ENCODE measurements at places on chromosomes 16 and 17.

DNA sequence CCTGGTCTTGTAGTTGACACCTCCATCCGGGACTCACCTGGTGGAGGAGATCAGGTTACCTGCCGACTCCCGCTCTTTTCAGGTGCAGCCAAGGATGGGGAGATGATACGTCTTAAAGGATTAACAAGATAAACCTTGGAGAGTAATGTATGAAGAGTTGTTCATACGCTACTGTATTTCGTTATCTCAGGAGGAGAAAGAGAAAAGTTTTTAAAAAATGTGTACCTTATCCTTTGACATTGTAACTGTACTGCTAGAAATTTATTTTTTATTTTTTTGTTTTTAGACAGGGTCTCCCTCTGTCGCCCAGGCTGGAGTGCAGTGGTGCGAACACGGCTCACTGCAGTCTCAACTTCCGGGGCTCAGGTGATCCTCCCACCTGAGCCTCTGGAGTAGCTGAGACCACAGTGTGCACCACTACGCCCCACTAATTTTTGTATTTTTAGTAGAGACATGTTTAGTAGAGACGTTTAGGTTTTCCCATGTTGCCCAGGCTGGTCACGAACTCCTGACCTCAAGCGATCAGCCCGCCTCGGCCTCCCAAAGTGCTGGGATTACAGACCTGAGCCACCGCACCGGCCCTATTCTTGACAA, 764 bp upstream of the SMURF2 start:
- DNase-seq: no peak

- no peak for DNase-seq
These were observed 92.4 kb downstream of the RGS9 start for GRCh38 chr17:65229621-65229995.

DNA sequence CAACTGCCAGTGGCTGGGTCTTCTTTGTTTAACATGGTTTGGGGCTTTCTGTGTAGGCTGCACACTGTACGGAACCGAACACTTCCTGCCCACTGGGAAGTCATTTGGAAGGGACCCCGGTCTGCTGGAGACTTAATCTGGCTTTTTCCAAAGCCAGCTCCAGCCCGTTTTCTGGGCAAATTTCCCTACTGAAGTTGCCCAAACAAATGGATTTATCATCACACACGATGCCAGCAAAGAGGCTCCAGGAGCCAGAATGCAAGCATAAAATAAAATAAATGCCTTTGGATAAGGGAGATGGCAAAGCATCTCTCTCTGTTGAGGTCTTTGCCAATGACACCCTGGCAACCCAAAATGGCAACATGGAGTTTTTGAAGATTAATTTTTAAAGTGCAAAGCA, 259.9 kb upstream of the IRX3 start:
- DNase-seq: no peak

- no peak for DNase-seq
These were observed 3.0 kb upstream of the SPEM1 start for GRCh38 chr17:7417056-7417655.

GRCh38 chr17:42388381-42389134, at the start of gene STAT3:
Gene STAT3, minus strand, starts transcription at chr17:42388442. Its CDS starts 39,926 bp downstream, at chr17:42348516.
- DNase-seq: peak; percentile 100

DNA sequence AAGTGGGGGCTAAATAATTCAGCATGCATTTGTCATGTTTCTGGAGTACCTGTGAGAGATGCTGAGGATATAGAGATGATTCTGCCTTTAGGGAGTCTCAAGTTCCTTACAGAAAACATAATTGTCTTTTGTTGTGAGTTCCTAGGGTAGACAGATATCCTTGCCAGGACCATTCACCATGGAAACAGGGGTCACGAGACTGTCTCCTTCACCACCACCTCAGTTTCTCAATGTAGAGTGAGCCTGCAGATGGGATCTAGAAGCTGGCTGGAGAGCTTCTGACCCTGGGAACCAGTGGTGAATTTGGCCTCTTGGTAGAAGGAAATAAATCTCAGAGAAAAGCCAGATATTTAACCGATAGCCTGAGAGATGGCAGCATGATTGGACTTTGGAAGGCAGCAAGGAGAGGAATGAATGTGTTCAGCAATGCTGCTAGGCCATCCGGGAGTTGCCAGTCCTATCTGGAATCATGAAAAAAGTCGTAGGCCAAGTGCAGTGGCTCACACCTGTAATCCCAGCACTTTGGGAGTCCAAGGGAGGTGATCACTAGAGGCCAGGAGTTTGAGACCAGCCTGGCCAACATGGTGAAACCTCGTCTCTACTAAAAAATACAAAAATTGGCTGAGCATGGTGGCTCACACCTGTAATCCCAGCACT, 7.4 kb upstream of the HDAC5 start:
- DNase-seq: no peak

DNA sequence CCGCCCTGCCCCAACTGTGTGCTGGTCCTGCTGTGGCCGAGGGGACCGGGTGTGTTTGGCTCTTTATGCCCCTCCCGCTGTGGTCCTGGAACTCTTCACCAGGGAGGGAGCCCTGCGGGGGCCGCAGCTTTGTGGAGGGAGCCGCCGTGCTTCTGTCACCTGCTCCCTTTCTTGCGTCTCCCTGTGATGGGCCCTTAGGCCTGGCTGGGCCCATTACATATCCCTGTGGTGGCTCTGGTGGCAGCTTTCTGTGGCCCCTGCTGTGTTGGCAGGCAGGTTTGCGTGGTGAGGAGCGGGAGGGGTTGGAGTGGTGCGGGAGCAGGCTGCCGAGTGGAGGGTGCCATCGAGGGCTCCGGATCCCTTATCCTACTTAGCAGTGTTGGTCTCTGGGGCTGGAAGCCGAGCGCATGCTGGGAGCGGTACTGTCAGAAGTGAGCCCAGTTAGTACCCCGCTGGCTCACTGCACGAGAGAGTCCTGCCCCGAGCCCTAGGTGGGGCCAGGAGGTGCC, 60.4 kb downstream of the PDPK1 start:
- DNase-seq: peak; percentile 81

GRCh38 chr16:49543631-49543946, 170.0 kb downstream of the C16orf78 start:
- no peak for DNase-seq

- DNase-seq: no peak
These were observed 41.8 kb upstream of the SLC38A10 start for GRCh38 chr17:81336930-81337325.

GRCh38 chr16:82282662-82283061, 112.6 kb upstream of the MPHOSPH6 start:
- DNase-seq: no peak

- no peak for DNase-seq
These were observed 5.7 kb downstream of the GRN start for GRCh38 chr17:44350733-44351226.

DNA sequence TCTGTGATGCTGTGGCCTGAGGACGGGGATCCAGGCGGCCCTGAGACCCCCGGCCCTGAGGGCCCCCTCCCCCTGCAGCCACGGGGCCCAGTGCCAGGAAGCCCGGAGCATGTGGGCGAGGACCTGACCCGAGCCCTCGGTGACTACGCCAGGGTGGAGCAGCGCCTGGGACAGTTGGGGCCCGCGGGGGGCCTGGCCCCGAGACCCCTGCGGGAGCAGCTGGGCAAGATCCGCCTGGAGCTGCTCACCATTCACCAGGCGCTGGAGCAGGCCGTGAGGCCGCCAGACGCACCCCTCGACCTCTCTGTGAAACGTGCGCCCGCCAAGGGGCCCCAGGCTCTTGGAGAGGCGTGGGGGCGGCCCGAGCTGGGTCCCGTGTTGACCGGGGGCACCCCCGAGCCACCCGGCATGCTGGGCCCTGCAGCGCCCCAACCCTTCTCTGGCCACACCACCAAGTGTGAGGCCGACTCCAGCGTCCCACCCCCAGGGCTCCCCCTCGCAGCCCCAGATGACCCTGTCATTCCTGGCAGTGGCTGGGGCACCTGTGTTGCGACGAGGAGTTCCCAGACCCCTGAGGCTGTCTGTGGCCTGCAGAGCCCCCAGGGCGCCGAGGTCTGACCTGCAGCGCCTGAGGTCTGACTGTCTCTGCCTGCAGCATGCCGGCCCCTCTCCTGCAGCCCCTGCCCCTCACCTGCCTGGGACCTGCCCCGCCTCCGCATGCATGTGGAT, 2.0 kb upstream of the NHLRC4 start:
- no peak for DNase-seq

GRCh38 chr16:27966756-27967155, 96.8 kb downstream of the GSG1L start:
- no peak for DNase-seq

DNA sequence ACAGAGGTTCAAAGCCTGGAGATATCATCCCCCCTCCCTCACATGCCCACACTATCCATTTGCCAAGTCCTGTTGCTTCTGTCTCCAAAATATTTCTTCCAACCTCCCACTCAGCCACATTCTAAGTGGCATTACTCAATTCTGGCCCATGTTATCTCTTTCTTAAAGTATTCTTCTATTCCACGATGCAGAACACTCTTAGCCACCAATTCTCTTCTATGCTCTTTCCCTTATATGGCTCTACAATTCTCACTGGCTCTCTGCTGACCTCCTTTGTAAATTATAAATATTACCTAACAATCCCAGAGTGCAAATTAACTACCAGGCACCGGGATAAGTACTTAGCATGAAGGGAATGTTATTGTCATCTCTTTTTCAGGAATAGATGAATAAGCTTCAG, 82.4 kb downstream of the KCNJ2 start:
- DNase-seq: no peak

- DNase-seq: no peak
These were observed 10.2 kb downstream of the RNF213 start for GRCh38 chr17:80270836-80271235.

DNA sequence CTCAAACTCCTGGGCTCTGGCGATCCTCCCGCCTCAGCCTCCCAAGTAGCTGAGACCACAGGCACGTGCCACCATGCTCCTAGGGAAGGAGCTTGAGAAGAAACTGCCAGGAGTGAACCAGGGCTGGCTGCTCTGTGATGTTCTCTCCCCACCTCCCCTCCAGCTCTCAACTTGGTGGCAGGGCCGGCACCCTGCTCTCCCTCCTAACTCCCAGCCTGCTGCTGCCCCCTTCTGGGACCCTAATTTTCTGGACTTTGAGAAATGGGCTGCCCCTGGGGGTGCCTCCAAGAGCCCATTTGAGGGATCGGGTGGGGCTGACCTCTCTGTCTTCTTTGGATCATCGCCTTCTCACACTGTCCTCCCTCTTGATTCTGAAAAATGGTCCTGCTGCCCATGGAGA, 14.9 kb upstream of the STAT3 start:
- no peak for DNase-seq

DNA sequence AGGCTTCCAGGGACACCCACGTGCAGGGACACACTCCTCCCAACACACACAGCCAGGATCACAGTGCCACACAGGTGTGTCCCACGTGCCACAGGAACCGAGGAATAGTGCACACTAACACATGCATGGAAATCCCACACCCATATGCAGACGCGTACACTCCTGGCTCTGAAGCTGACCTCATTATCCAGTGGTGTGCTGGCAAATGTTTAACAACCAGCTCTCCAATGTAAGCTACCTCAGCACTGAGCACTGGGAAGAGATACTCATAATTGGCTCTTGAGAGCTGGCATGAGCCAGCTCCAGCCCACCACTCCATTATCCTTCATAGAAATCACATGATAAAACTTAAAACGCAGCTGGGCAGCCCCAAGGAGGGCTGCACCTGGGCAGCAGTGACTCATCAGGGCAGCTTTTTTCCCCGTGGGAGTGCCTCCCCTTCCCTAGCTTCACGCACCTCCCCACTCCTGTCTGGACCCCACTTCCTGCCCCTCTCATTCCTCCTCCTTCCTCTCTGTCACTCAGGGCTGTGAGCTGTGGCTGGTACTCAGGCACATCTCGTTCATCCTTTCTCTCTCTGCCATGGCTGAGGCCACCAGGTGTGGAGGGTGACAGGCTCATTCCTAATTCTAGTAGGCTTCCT, 14.9 kb upstream of the TBX21 start:
- DNase-seq: no peak

DNA sequence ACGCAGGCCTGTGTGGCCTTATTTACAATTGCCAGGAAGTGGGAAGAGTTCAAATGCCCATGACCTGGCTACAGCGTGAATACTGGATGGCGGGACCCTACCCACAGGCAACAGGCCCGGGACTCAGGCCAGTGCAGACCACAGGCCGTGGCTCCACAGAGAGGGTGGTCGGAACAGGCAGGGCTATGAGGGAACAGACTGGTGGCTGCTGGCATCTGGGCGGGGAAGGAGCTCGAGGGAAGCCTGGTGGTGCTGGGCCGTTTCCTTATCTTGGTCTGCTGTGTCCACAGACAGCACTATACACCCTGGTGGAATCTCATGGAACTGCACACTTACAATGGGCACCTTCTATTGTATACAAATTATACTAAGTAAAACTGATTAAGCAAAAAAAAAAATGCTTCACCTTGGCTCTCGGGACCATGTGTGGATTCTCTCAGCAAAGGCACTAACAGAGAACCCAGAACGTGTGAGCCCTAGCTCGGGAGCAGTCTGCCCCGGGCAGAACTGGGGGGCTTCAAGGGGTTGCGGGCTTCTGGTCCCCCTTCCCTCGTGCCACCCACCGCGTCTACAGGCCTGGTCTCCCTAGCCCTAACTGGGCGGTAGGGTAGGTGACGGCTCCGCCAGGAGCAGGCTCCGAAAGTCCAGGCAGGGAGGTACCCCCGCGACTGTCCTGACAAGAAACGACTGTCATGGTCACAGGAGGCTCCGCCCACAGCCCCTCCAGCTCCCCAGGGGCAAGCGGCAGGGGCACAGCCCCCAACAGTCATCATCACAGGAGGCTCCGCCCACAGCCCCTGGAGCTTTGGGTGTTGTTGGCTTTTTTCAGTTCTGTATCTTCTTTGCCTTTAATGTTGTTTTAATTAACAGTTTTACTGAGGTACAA, 21.8 kb downstream of the CEP131 start:
- DNase-seq: peak; percentile 58

- DNase-seq: no peak
These were observed 1.4 kb upstream of the GGA2 start for GRCh38 chr16:23511731-23512130.

DNA sequence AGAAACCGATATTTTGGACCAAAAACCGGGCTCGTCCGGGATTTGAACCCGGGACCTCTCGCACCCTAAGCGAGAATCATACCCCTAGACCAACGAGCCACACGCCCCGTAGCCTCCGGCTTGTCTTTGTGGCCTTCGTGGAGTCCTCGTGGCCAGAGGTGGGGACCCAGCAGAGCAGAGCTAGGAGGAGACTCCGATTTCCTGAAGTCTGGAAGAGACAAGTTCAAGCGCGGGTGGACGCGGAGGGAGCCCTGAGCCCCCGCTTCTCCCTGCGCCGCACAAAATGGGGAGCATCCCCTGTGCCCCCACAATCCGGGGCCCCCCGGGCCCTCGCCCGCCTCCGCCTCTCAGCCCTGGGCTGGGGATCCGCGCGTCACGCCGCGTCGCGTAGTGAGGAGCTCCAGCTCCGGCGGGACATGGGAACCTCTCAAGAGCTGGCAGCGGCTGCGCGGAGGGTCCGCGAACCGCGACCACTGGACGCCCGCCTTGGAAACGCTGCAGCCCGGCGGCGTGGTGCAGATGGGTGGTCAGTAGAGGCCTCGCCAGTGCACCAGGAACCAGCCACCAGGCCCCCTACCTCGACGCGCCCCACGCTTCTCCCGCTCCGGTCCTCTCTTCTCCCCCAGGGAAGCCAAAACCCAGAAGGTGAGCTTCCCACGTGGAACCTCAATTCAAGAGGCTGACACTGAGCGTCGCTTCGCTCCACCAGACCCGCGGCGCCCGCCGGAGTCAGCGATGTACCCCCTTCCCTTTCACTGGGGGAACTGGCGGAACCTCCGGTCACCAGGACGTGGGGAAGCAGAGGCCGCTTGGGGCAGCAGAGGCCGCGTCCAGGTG, 5.2 kb upstream of the OR1F1 start:
- DNase-seq: no peak

- no peak for DNase-seq
These were observed 1.0 kb upstream of the IGF2BP1 start for GRCh38 chr17:48995974-48996721.
